Activated naive CD4-positive, alpha-beta T cell treated with anti-CD3 and anti-CD28 coated beads, Interleukin-2, amount 50 U/mL, for 72 hours (primary cell): ENCODE measurements at places on chromosomes 3 and 15. TPM values are rescaled to one million over a fixed set of nuclear protein-coding genes. Genes with fewer than 3 reads are reported as not detected.

SLC22A14 gene
- total RNA-seq = not detected

- DNase-seq = no peak
Measured at GRCh38 chr3:166713787-166714186, 666.3 kb downstream of the ZBBX start.

GRCh38 chr3:142888099-142888480, 793 bp downstream of the PCOLCE2 start:
- no peak for DNase-seq

DNA sequence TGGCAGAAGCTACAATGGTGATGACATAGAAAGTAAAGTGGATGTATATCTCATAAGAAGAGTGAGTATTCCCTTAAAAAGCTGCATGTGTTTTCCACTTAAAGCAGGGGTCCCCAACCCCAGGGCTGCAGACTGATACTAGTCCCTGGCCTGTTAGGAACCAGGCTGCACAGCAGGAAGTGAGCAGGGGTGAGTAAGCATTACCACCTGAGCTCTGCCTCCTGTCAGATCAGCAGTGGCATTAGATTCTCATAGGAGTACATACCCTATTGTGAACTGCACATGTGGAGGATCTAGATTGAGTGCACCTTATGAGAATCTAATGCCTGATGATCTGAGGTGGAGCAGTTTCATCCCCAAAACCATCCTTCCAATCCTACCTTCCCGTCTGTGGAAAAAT, 126.1 kb upstream of the CMC1 start:
- no peak for DNase-seq

GRCh38 chr15:27820232-27820631, 278.9 kb downstream of the OCA2 start:
- no peak for DNase-seq

- DNase-seq = no peak
Measured at GRCh38 chr3:113825090-113825489, 13.5 kb upstream of the GRAMD1C start.

GRCh38 chr3:25690768-25691533, 26.2 kb upstream of the TOP2B start:
- no peak for DNase-seq
